ENCODE measurements at places on chromosomes 1 and 21.

DNA sequence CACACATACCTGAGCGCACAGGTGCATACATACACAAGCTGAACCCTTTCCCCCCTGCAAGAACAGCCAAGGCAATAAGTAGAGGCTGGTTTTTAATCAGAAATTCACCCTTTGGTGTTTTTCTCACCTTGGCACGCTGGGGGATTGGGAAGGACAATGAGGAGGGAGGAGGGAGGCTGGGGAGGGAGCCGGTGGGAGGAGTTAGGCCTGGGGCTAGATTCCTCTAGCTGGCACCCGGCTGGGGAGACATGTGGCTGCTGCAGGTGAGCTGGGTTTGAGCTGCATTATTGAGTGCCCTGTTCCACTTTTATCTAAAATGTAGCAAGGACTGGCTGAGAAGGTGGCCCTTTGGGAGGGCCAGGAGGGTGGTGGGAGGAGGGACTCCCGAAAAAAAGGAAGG lies 97.8 kb upstream of the CSF3R start:
- DNase-seq, result no peak

- DNase-seq, result no peak
Observed at GRCh38 chr1:177824508-177824982, 145.3 kb downstream of the SEC16B start.

- no peak for DNase-seq
Observed at GRCh38 chr21:38208118-38208517, 48.7 kb upstream of the KCNJ15 start.

DNA sequence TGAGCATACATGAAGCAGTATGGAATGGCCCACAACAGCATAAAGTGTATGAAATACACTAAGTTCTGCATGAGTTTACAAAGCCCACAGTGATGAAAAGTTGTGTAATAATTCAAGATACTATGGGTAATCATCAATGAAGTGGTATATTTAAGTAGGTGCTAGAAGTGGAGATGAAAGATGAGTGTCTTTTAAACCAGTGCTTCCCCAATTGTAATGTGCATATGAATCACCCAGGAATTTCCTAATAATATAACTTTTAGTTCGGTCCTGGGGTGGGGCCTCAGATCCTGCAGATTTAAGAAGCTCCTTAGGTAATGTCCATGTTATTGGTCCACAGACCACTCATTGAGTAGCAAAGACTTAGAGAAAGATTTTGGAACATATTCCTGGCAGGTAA lies 184.9 kb downstream of the DUSP10 start:
- no peak for DNase-seq

DNA sequence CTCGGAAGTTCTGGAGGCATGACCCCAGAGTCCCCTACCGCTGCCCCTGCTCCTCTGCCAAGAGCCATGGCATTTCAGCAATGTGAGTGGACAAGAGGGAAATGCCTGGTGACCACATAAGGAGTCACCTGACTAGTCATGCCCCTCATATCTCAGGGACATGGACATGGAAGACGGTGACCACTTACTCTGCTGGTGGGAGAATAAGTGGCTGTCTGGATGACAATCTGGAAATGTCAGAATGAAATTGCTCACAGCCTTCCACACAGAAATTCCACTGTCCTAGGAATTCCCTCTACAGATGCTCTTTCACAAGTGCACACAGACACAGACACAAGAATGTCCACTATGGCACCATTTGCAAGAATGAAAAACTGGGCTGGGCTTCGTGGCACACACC lies 24.3 kb upstream of the PLEKHG5 start:
- DNase-seq, result no peak
